ENCODE measurements at places on chromosomes 3 and 15.

GRCh38 chr15:58704155-58704865 is 45.2 kb downstream of the ADAM10 start:
- no peak for DNase-seq

- DNase-seq, result no peak
These were observed 45.6 kb upstream of the LDHAL6B start for GRCh38 chr15:59160880-59161593.

DNA sequence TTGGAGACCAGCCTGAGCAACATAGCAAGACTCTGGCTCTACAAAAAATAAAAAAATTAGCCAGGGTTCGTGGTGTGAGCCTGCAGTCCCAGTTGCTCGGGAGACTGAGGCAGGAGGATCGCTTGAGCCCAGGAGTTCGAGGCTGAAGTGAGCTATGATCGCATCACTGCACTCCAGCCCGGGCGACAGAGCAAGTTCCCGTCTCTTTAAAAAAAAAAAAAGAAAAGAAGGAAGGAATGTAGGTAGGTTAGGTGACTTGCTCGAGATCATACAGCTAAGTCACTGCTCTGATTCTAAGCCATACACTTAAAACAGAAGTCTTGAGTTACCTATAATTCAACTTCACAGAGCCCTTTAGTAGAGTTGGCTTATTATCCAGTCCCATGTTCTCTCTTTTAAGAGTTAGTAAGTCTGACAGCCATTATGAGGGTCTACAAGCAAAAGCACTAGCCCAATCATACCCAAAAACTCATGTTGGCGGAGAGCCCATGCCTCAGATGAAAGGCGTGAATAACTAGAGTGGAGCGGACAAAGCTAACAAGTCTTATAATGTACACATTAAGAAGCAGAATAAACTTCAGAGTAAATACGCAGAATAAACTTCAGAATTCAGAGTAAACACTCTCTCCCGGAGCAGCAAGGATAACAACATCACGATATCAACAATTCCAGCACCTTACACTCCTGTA is 768 bp downstream of the AAGAB start:
- DNase-seq, result no peak

GRCh38 chr3:147218965-147219364 is 187.4 kb downstream of the ZIC4 start:
- DNase-seq, result no peak

DNA sequence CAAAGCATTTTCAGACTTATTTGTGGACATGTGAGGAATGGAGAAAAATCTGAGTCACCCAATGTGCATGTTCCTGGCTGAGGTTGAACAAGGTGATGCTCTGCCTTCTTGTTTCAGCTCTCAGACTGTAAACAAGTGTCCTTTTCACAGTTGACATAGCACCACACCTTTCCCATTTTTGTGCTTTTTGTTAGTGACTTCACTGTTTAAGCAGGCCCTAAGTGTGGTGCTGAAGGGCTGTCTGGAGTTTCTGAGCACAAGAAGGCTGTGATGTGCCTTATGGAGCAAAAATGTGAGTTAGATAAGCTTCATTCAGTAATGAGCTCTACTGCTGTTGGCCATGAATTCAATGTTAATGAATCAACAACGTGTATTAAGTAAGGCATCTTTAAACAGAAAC is 20.4 kb downstream of the ABI3BP start:
- DNase-seq, result no peak

DNA sequence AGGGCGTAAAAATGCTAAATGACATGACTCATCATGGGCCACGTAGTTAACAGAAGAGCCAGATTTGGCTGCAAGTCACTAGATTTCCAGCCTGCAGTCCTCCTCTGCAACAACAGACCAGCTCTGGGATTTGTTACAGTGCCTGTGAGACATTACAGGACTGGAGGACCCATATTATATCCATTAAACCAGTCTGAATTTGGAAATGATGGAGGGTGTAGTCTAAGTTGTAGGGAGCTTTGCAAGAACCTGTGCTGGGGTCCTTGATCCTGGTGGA is 10.8 kb downstream of the ZNF774 start:
- no peak for DNase-seq

DNA sequence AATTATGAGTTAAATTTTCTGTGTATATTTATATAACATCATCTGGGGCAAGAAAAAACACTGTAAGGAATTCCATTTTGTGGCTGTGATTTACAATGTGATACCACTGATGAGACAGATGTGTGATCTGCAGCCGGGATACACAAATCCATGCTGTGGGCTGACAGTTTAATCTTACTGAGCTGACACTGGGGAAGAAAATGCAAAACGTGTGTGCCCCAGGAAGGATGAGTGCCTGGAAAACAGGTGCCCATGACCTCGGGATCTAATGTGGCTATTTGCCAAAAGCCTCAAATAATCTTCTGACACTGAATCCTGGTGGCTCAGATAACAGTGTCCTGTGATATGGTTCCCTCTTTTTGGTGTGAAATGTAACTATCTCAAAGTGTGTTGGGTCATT is 10.5 kb downstream of the MYRIP start:
- DNase-seq, result no peak

DNA sequence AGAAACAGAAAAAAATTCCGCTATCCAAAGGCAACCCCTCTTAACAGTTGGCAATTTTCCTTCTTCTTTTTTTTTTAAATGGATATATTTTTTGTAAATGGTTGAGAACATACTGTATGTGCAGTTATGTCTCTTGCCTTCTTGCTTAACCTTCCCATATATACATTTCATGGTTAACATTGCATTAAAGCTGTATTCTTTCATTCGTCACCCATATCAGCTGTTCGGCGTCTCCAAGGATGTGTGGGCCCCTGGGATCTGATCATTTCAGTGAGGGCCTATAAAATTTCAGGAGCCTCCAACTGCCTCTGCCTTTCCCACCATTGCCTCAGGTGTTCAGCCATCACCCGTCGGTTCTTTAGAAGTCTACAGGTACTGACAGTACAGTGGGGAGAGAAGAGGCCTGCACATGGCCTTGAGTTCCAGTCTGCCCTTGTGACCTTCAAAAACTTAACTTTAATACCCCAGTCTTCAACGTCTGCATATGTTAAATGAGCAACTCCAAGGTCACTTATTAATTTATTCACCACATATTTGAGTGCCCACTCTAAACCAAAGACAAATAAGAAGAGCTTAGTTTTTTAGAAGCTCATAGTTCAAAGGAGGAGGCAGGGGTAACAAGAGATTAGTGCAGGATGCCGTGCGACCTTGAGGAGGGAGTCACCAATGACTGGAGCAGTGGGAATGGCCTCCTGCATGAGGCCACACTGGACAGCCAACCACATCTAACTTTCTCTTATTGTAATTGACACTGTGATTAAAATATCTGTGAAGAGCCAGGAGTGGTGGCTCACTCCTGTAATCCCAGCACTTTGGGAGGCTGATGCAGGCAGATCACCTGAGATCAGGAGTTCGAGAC is 6.9 kb downstream of the ST6GAL1 start:
- DNase-seq, result no peak

DNA sequence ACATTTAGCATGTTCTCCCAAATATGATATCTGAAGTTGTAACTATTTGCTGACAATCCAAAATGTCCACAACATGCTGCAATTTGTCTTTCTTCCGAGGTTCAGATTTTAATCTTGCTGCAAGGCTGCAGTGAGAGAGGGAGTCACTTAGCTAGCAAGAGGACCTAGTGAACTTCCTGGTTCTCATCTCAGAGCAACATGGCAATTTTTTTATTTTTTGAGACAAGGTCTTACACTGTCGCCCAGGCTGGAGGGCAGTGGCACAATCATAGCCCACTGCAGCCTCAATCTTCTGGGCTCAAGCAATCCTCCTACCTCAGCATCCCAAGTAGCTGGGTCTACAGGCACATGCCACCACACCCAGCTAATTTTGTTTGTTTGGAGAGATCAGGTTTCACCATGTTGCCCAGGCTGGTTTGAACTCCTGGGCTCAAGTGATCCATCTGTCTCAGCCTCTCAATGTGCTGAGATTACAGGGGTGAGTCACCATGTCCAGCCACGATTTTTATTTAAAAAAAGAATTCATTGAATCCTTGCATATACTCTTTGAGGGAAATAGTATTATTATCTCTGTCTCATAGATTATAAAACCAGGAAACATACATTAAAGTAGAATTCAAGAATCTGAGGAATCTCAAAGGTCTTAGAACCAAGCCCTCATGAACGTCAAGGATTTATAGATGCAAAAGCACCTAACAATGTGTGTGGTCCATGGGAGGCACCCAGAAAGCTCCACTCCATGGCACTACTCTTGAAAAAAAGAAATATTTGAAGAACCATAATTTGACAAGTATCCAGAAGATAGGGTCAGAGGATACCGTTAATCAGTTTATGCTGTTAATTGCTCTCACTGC is 9.1 kb downstream of the HDC start:
- DNase-seq, result no peak

DNA sequence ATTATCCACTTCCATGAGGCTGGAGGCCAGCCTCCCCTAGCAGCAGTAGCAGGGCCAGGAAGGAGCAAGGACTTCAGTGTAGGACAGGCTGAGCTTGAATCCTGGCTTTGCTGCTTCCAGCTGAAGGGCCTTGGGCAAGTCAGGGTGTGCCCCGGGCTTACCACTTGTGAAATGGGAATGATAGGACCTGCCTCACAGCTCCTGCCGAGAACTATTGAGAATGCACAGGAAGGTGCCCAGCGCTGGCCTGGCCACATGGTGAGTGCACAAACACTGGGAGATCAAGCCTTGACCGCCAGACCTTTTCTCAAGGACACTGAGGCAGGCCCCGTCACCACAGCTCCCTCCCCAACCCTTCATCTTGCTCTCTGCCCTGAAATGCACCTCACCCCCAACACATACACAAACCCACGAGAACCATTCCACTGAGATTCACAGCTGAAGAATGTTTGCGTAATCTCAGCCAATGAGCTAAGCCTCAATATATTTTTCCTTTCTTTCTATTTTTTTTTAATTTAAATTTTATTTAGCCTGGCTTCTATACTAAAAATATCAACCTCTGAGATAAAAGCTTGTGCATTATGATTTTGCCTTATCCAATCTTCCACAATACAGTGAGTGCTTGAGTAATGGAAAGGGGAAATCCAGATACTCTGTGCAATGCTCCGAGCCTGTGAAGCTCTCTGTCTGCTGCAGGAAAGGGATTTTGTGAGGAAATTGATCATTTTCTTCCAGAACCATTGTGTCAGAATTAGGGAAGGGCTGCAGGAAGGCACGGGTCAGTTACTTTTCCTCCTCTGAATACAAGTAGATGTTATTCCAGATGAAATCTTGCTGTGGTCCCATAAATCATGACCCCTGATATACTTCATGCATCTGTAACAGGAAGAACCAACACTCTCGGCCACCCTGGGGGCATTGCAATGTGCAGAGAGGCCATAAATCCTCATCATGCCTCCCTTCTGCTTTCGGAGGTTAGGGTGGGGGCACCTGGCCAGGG is 193.9 kb downstream of the TLE3 start:
- no peak for DNase-seq

GRCh38 chr15:95368191-95368590 is 962.3 kb upstream of the NR2F2 start:
- DNase-seq, result no peak

DNA sequence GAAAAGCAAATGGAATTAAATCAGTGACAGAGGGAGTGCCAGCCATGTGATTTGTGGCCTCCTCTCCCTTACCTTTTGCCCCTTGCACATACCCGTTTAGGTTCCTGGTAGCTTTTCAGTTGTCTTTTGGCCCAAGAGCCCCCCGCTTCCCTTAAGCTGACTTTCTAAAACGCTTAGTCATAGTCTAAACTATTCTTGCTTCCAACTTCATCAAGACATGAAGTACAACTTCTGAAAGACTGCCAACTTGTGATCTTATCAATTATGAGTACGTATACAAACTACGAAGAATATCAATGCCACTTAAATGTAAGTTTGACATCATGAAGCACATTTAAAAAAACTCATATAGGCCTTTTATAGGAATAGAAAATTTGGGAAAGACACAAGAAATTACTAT is 61.9 kb downstream of the EIF3J start:
- no peak for DNase-seq

GRCh38 chr3:46222435-46223161 is 14.5 kb upstream of the CCR1 start:
- DNase-seq, result no peak

DNA sequence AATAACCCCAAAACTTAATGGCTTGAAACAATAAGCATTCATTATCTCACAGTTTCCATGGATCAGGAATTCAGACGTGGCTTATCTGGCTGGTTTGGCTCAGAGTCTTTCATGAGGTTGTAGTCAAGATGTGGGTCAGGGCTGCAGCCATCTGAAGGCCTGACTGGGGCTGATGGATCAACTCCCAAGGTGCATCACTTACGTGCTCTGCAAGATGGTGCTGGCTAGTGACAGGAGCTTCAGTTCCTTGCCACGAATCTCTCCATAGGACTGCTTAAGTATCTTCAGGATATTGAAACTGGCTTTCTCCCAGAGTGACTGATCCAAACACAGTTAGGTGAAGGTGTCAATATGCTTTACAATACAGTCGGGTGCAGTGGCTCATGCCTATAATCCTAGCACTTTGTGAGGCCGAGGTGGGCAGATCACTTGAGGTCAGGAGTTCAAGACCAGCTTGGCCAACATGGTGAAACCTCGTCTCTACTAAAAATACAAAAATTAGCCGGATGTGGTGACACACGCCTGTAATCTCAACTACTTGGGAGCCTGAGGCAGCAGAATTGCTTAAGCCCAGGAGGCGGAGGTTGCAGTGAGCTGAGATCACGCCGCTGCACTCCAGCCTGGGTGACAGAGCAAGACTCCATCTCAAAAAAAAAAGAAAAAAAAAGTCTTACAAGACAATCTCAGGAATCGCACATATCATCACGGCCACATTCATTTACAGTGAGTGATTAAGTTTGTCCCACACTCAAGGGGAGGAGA is 28.5 kb upstream of the PTPRG start:
- no peak for DNase-seq

- no peak for DNase-seq
These were observed 331.0 kb upstream of the ROPN1 start for GRCh38 chr3:124322966-124323365.

- DNase-seq, result no peak
These were observed 371.9 kb upstream of the RARB start for GRCh38 chr3:25056036-25056755.

All from CD8-positive, alpha-beta T cell (primary cell).